ENCODE measurements at places on chromosomes 13 and 19. TPM values are rescaled to one million over a fixed set of nuclear protein-coding genes. Genes with fewer than 3 reads are reported as not detected.
A peak's percentile ranks its signal among the peaks of the same experiment; 100 is the strongest.

- H3K27ac ChIP-seq = peak overlapping the region; percentile 61
- no peak for DNase-seq
- H3K4me1 ChIP-seq = peaks cover 73% of the 10 kb centered on the region
- H3K4me3 ChIP-seq = no peak overlapping the region
Observed at GRCh38 chr13:51822106-51822815, 18.3 kb upstream of the DHRS12 start.

DNA sequence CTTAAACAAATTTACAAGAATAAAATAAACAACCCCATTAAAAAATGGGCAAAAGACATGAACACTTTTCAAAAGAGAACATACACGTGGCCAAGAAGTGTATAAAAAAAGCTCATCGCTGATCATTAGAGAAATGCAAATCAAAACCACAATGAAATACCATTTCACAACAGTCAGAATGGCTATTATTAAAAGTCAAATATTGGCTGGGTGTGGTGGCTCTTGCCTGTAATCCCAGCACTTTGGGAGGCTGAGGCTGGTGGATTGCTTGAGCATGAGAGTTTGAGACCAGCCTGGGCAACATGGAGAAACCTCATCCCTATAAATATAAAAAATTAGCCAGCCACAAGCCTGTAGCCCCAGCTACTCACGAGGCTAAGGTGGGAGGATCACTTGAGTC, 89.9 kb downstream of the UBL3 start:
- peaks cover 35% of the 10 kb centered on the region for H3K4me1 ChIP-seq
- H3K27me3 ChIP-seq = no peaks in the 10 kb centered on the region
- no peak for DNase-seq
- H3K4me3 ChIP-seq = no peak overlapping the region

DNA sequence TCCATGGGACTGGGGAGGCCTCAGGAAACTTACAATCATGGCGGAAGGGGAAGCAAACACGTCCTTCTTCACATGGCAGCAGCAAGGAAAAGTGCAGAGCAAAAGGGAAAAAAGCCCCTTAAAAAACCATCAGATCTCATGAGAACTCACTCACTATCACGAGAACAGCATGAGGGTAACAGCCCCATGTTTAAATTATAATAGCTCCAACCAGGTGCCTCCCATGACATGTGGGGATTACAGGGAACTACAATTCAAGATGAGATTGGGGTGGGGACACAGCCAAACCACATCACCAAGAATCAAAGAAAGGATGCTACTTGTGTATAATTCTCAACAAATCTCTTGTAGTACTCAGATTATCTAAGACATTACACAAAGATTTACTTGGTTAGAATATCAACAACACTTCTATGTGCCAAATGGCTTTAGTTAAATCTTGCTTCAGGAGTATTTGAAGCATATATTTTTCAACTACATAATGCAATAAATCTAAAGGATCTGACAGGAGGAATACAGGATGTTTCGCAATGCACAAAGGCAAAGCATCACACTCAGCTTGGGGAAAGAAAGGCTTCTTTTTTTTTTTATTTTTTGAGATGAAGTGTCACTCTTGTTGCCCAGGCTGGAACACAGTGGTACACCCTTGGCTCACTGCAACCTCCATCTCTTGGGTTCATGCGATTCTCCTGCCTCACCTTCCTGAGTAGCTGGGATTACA, 180.0 kb downstream of the LHFPL6 start:
- H3K27me3 ChIP-seq = peaks cover 13% of the 10 kb centered on the region
- no peaks in the 10 kb centered on the region for H3K36me3 ChIP-seq
- no peaks in the 10 kb centered on the region for H3K4me1 ChIP-seq
- no peak overlapping the region for H3K27ac ChIP-seq

PSG2 gene
- total RNA-seq = not detected

GRCh38 chr19:6020972-6021805, 43.2 kb upstream of the RANBP3 start:
- peaks cover 1% of the 10 kb centered on the region for H3K4me1 ChIP-seq
- H3K27me3 ChIP-seq = no peaks in the 10 kb centered on the region
- no peak overlapping the region for H3K27ac ChIP-seq

C19orf73 gene
- total RNA-seq = 1.8 TPM

IL12RB1 gene
- total RNA-seq = 76.2 TPM

DNA sequence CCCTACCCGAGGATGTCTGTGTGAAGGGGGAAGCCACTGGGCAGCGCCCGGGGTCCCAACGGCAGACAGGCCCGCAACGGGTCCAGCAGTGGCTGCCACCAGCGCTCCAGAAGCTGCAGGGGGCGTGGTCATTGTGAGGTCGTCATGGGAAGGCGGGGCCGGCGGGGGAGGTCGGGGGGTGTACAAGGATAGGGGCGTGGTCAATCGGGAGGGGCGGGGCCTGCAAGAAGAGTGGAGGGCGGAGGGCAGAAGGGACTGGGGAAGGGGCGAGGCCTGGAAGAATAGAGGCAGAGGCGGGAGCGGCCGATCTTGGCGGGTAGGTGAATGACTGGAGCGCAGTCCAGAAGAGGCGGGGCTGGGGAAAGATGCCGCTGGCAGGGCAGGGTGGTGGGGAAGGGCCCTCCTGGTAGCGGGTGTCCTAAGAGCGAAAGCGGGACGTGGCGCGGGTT, 4.4 kb downstream of the FUZ start:
- peaks cover 42% of the 10 kb centered on the region for H3K4me1 ChIP-seq
- H3K27ac ChIP-seq = peak overlapping the region; percentile 78
- peak; percentile 85 for DNase-seq
- peaks cover 7% of the 10 kb centered on the region for H3K36me3 ChIP-seq
